BJ (cell line): ENCODE measurements at places on chromosomes 16 and 17. TPM values are rescaled to one million over a fixed set of nuclear protein-coding genes. Genes with fewer than 3 reads are reported as not detected.

Gene RAI1
- polyA plus RNA-seq = 2.1 and 2.4 TPM in 2 replicates

Gene GABARAP
- polyA plus RNA-seq = 762 and 865 TPM in 2 replicates

GRCh38 chr16:77963185-77964044 lies 58.9 kb upstream of the CLEC3A start:
- DNase-seq = no peak

GRCh38 chr17:78263063-78263735 lies 31.8 kb downstream of the TMEM235 start:
- DNase-seq = no peak

DNA sequence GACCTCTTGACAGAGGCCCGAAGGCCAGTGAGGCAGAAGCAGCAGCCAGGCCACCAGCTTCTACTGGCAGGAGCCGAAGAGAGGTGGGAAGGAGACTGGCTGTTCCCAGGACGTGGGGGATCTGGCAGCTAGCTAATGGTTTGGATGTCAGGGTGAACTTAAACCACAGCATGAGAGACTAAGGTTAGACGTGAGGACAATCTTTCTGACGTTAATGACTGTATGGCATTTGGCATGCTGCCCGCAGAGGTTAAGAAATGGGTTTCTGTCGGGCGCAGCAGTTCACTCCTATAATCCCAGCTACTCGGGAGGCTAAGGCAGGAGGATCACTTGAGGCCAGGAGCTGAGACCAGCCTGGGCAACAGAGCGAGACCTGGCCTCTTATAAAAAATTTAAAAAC lies 6.3 kb upstream of the KRT13 start:
- DNase-seq = no peak

Gene ZNF785
- 6.6 TPM in 2 replicates for polyA plus RNA-seq

GRCh38 chr16:1090620-1091587 lies 5.1 kb downstream of the C1QTNF8 start:
- no peak for DNase-seq

DNA sequence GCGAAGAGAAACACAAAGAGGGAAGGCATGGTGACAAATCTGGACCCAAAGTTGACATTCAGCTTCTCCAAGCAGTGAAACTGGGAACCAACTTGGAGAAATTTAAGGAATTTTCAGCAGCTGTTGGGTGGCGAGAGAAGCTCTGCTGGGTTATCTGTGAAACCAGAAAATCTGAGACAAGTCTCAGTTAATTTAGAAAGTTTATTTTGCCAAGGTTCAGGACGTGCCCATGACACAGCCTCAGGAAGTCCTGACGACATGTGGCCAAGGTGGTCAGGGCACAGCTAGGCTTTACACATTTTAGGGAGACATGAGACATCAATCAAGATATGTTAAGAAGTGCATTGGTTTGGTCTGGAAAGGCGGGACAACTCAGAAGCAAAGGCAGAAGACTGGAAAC lies 11.2 kb upstream of the CD300LF start:
- no peak for DNase-seq

- no peak for DNase-seq
These were observed 2.6 kb upstream of the AATF start for GRCh38 chr17:36945959-36946725.

Gene TBC1D3D
- polyA plus RNA-seq = 1.3 and 2.0 TPM in 2 replicates

DNA sequence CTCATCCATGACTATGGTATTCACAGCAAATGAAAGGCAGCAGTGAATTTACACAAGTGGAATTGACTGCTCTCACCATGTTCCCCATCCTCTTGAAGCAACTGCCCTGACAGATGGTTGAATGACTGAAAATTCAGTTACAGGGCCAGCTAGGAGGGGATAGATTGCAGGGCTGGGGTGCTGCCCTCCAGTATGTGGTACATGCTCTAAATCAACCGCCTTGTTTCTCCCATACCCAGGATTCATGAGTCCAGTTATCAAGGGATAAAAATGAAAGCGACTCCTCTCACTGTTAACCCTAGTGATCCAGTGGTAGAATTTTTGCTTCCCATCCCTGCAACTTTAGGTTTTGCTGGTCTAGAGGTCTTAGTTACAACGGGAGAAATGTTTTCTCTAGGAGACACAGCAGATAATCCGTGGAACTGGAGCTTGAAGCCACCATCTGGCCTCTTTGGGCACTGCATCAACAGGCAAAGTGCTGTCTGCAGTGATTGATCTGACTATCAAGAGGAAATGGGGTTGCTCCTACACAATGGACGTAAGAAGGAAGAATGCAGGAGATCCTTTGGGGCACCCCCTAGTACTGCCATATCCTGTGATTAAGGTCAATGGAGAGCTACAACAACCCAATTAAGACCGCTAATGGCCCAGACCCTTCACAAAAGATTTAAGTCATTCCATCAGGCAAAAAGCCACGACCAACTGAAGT lies 32.0 kb downstream of the SCPEP1 start:
- DNase-seq = no peak

DNA sequence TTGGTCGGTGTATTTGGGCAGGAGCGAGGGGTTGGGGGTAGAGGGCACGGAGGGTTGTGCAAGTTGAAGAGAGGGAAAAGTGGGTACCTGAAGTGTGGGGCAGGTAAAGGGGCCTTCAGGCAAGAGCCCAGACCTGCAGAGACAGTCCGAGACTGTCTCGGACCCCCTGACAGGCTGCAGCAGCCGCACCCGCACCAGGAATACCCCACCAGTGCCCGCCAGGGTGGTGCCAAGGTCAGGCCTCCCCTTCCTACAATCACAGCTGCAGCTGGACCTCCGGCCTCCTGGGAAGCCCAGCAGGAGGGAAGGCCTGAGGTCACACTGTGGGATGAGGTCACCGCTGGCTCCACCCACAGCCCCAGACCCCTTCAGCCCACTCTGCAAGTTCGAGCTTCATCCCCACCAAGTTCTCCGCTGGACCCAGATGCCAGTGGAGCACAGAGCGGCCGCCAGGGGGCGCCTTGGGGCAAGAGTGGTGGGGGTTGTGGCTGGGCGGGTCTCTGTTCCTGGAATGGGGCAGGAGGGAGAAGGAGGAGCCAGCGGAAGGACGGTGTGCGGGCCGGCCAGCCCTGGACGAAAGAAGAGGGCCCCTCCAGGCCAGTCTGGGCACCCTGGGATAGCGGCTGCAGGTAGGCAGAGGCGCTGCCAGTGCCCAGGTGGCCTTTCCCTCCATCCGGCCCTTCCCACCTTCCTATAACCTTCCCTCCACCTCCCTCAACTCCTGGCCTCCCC lies at the start of gene HSD3B7:
Gene HSD3B7, plus strand, starts transcription at position 539 of the 732 bp plus-strand sequence. CDS start 452 bp downstream, outside the sequence.
- DNase-seq = no peak

GRCh38 chr17:40107522-40108174 lies 7.3 kb upstream of the NR1D1 start:
- no peak for DNase-seq

- DNase-seq = no peak
These were observed 35.8 kb downstream of the MPRIP start for GRCh38 chr17:17077861-17078732.

DNA sequence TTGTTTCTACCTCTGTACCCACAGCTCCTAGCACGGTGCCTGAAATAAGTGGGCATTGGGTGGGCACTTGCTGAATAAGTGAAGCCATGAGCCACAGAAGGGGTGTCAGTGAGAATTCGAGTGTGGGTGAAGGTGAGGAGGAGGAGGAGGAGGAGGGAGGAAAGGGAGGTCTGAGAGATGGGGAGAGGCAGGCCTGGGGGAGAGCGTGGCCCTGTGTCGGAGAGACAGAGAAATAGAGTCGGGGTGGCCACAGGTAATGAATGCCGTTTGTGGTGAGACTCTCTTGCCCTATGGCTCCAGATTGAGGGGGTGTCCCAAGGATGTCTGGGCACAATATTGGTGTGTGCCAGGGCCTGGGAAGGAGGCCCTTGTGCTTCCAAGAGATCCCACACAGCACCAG lies 49.2 kb downstream of the SDK2 start:
- no peak for DNase-seq

Gene OTOA
- polyA plus RNA-seq = 0.04 TPM in 1 of 2 replicates, not detected in the other

GRCh38 chr17:48542114-48542656 lies 2.7 kb downstream of the HOXB2 start:
- no peak for DNase-seq

Gene MTHFSD
- 16.0 and 17.2 TPM in 2 replicates for polyA plus RNA-seq

DNA sequence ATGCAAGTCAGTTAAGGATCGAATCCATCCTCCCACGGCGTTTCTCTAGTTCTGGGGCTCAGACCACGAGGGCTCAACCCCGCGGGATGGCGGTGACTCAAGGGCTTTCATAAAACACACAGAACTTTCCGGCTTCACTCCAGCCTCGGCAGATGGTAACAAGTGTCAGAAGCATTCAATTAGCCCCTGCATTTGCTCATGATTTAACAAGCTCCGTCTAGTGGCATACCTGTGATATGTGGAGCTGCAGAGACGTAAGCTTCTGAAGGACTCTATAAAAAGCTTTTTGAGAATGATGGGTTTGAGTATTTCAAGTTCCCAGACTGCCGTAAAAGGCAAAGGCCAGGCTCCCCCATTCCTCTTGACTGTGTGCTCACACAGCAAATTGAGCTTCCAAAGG lies 91.3 kb upstream of the SEC14L1 start:
- no peak for DNase-seq

DNA sequence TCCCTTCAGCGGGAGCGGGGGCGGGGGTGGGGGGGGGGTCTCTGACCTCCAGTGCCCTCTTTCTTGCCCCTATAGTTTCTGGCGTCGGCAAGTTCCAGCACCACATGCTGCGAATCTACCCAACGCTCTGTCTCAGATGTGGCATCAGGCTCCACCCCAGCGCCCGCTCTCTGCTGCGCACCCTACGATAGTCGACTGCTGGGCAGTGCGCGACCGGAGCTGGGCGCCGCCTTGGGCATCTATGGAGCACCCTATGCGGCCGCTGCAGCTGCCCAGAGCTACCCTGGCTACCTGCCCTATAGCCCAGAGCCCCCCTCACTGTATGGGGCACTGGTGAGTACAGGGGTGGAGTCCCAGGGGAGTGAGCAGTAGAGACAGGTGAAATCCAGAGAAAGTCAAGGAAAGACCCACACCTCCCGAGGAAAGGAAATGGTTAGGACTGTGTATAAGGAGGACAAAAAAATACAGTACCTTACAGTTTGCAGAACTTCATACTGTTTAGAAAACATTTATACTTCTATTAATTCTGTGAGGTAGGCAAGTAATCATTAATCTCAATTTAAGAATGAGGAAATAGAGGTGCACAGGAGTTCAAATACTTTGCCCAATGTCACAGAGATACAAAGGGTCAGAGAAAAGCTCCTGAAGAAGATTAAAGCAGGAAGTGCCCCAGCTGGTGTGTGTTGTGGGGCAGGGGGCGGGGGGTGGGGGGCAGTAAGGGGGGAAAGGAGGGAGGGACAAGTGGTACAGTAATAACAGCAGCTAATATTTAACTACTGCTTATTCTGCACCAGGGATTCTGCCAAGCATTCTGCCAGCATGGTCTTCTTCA lies 2.5 kb downstream of the IRX6 start:
- DNase-seq = no peak

GRCh38 chr17:66192378-66192687 lies 400 bp upstream of the CEP112 start:
- no peak for DNase-seq

- DNase-seq = no peak
These were observed 183.3 kb downstream of the LGALS9B start for GRCh38 chr17:20284022-20284421.
